CD4-positive, alpha-beta T cell treated with Interleukin-21 for 1 hour (primary cell): ENCODE measurements at places on chromosomes 13 and 19.

GRCh38 chr13:37409756-37410155 is 188.8 kb downstream of the POSTN start:
- no peak for DNase-seq

GRCh38 chr13:110134801-110135200 is 172.2 kb downstream of the COL4A1 start:
- no peak for DNase-seq

GRCh38 chr13:98083507-98083906 is 59.4 kb upstream of the FARP1 start:
- DNase-seq: no peak

DNA sequence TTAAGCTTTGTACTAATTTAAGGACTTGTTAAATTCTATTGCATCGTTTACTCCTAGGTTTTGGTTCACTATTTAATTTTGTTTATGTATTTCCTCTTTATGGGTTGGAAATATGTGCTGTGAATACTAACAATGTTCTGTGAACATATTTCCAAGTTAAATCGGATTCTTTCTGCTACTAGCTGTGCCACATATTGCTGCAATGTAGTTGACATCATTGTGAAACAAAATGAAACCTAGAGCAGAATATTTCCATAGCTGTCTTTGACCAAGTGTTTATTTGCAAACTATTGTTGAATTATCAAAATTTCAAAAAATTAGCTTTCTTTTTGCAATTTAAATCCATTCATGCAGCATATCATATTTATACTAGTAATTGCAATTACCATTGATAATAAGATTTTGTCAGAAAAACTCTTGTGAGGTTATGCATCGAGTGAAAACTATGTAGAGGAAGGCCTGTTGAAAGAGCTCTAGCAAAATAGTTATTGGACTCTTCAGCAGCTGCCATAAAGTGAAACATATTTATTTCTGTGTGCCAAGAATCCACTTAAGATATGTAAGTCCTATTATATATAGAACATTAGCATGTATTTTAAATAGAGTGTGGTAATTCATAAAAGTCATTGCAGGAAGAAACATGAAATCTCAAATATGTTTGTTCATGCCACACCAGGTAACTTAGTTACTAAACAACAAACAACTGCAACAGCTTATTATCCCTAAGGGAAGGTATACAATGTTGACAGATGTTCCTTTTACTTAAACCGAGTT is 575.1 kb downstream of the SLITRK6 start:
- no peak for DNase-seq

DNA sequence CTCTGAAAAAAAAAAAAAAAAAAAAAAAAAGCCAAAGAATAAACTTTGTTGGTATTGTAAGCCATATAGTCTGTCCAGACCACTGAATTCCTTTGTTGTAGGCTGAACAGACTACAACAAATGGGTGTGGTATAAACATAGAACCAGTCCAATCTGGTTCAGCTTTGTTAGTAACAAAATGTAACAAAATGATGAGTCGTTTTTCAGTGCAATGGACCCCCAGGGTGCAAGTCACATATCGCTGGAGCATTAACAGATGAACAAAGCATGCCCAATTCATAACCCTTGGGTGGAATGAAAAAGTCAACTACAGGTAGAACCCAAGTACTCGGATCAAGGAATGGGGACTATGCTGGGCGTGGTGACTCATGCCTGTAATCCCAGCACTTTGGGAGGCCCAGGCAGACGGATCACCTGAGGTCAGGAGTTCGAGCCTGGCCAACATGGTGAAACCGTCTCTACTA is 13.6 kb upstream of the FCHO1 start:
- no peak for DNase-seq

DNA sequence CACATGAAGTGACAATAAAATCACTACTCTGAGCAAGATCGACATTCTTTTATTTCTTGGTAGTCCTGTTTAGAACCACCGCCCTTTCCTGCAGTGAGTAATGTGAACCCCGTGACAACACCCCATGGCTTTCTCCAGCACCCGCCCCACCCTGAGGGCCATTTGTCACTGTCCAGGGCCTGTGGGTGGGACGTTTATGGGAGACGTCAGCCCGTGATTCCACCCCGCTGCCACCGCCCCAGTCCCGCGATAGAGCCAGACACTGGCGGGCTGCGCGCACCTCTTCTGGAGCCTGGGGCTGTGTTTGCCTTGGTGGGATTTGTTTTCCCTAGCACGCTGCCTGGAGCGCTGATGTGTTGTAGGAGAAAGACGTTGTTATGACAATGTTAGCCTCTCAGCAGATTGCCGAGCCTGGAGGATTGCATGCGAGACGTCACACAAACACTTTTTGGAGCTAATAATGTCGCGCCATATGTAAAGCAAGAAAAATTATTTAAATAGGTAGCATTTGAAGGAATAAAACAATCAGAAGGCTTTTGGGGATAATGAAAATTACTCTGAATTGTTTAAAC is 263.7 kb downstream of the TEX29 start:
- no peak for DNase-seq

GRCh38 chr13:46402178-46402577 is 15.1 kb upstream of the RUBCNL start:
- DNase-seq: no peak

GRCh38 chr19:31058676-31059340 is 290.4 kb downstream of the TSHZ3 start:
- no peak for DNase-seq

GRCh38 chr13:66665991-66666390 is 564.1 kb downstream of the PCDH9 start:
- no peak for DNase-seq

GRCh38 chr19:30882411-30883005 is 466.7 kb downstream of the TSHZ3 start:
- no peak for DNase-seq

GRCh38 chr19:35151273-35152065 is 3.1 kb upstream of the FXYD5 start:
- no peak for DNase-seq

GRCh38 chr19:11025006-11025405 is 64.2 kb downstream of the SMARCA4 start:
- no peak for DNase-seq

DNA sequence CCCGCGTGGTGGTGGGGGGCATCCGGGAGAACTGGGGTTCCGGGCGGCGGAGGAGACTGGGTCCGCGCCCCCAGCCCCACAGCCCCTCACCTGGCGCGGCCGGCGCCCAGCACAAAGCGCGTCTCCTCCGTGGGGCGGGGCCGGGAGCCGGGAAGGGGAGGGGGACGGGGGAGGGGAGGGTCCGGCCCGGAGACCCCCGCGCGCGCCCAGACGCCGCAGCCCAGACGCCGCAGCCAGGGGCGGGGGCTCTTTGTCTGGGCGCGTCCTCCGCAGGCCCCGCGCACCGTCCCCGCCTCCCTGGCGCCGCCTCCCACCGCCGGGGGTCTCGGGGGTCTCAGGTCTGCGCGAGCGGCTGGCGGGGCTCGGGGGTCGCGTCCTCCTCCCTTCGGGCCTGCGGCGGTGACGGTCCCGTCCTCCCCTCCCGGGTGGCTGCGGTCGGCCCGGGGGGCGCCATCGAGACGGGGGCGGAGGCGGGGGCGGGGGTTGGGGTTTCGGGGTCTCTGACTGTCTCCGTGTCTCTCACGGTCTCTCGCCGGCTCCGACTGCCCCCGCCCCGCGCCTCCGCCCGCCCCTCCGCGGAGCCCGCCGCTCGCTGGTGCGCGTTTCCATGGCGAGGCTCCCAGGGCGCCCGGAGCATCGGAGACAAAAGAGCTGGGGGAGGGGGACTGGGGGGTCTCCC is at the start of gene PLPPR3:
PLPPR3 (minus strand) TSS at position 131 of the 679 bp plus-strand sequence. CDS start 396 bp downstream, outside the sequence.
- DNase-seq: no peak

DNA sequence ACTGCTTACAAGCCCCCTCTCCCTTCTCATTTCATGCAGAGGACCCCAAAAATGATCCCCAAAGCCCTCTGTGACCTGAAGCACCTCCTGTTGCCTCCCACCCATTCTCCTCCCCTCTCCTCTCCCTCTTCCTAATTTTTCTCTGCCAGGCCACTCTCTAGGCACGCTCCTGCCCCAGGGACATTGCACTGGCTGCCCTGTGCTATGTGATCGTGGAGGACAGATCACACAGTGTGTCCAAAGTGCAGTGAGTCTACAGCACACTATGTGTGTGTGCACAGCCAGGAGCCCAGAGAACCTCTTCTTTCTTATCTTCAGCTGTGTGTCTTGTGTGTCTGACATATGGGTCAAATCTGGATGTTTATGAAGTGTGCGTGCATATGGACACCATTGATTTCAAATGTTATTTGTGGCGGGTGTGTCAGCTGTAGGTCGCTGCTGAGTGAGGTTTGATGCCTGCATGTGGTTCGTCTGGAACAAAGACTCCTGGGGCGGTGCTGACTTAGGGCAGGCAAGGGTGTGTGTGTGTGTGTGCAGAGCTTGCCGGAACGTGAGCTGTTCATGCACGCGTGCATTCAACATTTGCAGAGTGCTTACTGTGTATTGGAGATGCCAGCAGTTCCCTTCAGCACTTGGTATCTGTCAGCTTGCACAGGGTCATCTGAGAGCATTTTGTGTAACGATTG is 2.1 kb upstream of the KLHL26 start:
- no peak for DNase-seq

GRCh38 chr13:98482476-98483444 is 94.1 kb downstream of the STK24 start:
- no peak for DNase-seq

DNA sequence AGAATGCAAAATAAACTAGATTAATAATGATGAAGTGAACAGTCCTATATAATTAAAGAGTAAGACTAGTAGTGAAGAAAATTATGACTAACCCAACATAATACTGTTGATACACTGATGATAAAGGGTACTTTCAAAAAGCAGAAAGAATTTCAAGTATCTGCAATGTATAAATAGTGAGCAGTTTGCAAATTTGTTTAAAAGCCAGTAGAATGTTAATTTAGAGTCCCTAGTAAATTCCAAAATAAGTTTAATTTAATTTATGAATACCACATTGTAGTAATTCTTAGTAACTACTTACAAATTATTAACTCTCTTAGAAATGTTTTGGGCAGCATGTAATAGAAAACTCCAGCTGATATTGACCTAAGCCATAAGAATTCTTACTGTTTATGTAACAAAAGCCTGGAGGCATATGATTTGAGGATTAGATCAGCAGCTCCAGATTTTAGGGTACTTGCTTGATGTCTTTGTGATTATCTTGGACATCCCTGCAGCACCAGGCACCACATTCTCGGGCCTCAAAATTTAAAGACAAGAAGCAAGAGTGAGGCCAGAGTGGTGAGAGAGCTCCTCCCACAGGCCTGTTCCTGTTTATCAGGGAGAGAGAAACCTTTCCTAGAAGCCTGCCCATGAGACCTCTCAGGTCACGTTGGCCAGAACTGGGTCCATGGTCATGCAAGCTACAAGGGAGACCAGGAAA is 67.6 kb upstream of the TDRD3 start:
- peak; percentile 5 for DNase-seq

DNA sequence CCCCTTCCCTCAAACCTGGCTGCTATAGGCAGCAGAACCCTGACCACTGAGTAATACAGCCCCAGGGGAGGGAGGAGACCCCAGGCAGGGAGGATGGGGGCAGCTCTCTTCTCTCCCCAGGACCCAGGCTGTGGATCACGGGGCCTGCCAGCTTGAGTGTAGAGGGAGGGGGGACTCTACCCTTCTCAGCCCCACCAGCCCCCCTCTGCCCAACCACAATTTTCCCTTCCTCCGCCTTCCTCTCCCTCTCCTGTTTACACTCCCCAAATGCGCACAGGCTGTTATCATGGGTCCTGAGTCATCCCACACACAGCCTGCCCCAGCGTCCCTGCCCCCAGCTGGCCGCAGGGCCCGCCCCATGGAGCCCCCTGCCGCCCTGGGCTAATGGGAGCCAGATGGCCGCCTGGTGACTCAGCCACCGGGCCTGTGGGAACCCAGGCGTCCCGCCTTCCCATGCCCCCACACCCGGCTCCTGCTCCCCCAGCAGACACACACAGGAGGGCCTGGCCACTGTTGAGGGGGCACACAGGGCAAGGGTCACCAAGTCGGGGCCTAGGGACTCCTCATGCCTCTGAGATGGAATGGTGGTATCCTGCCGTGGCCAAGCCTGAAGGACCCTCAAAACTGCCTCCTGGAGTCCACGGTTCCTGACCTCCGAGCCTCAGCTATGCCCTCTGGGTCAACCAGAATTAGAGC is 13.6 kb downstream of the CCDC97 start:
- DNase-seq: no peak

GRCh38 chr19:35856546-35857149 is at the start of gene KIRREL2:
Gene KIRREL2 (plus strand): TSS chr19:35856911. CDS start chr19:35857120, 209 bp downstream.
- no peak for DNase-seq

DNA sequence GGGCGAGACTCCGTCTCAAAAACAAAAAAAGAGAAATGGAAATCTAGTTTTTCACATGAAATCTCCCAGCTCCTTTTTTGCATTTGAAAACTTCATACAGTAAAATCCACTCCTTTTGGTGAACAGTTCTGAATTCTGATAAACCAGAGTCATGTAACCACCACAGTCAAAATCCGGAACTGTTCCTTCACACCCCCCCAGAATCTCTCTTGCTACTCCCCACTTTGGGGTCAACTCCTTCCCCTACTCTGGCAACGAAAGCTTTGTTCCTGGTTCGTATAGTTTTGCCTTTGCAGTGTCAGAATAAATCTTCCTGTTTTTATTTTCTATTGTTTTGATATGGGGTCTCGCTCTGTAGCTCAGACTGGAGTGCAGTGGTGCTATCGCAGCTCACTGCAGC is 23.7 kb downstream of the RCN3 start:
- no peak for DNase-seq

GRCh38 chr13:57630661-57631595 is 616 bp upstream of the PCDH17 start:
- DNase-seq: no peak

- DNase-seq: no peak
Observed at GRCh38 chr13:71460211-71460610, 406.8 kb downstream of the DACH1 start.

- no peak for DNase-seq
Observed at GRCh38 chr13:101291646-101292515, 124.4 kb downstream of the NALCN start.

DNA sequence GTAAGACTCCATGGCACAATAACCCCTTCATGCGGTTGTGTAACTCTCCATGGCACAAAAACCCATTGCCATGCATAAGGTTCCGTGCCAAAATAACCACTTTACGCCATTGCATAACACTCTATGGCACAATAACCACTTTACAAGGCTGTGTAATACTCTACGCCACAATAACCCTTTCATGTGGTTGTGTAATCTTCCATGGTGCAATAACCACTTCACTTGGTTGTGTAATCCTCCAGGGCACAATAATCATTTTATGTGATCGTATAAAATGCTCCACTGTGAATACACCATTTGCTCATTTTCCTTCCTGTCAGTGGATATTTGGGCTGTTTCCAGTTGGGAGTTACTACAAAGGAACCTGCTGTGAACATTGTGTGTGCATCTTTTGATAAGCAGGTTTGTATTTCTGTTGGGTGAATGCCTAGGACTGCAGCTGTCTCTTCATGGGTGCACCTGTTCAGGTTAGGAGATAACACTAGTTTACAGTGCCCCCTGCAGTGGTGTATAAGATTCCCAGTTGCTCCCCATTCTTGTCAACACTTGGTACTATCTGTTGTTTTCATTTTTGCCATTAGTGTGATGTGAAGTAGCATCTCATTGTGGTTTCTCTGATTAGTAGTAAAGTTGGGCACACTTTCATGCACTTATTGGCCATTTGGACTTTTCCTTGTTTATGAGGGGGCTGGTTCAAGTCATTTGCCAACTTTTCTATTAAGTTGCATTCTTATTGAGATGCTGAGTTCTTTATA is 21.1 kb upstream of the ZSCAN18 start:
- DNase-seq: no peak
